HFFc6 (cell line): ENCODE measurements at places on chromosomes 7 and 10.
A peak's percentile ranks its signal among the peaks of the same experiment; 100 is the strongest.

GRCh38 chr10:126233182-126234148 lies 154.8 kb downstream of the ADAM12 start:
- no peak for DNase-seq

- DNase-seq: no peak
Measured at GRCh38 chr10:129758207-129759021, 205.7 kb downstream of the EBF3 start.

DNA sequence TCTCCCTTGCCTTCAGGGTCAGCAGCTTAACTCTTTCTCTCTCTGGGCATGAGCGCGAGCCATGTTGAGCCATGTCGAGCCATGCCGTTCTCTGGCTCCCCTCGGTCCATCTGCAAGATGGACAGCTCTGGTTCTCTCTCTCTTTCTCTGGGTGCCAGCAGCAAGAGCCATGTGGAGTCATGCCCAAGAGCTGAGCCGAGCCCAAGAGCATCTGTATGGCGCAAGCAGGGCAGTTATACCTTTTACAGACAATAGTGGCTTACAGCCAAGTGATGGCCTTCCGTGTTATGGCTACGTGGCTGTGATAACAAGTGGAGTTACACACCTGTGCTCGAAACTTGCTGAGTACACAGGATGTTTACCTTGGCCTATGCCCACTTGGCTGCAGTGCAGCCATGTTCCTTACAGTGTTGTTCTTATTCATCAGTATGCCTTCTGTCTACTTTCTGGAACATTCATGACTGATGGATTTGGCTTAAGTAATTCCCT lies 327.7 kb downstream of the GLRX3 start:
- DNase-seq: no peak

DNA sequence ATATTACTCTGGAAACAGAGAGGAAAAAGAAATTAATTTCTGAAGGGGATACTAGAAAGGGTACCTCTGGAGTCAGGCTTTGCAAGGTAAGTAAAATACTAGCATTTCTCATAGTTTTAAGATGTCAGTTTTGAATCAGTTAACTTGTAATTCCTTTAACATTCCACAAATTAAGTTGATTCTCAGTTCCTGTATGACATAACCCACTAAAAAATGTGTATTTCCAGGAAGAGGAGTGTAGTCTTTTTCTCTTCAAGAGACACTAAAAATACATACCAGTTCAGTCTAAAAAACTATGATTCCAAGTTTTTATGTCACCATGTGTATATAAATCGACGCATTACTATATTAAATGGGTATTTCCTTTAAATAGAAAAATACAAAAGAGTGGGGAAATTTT lies 113.2 kb downstream of the CDK6 start:
- peak; percentile 46 for DNase-seq

DNA sequence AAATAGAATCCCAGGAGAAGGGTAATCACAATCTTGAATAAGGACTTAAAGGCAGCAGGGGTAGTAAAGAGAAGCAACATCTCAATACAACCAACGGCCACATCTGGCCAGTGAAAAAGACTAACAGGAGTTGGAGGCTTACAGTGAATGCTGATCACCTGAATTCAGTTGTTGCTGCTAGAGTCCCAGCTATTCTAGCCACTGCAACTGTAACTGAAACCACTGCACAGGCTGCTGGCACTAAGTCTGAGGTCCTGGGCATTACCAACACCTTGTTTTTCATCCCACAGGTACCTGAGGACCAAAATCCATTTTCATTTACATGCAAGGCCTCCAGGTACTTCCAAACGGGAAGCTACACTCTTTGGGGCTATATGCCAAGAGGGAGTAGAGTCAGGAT lies 44.4 kb downstream of the TPK1 start:
- no peak for DNase-seq

DNA sequence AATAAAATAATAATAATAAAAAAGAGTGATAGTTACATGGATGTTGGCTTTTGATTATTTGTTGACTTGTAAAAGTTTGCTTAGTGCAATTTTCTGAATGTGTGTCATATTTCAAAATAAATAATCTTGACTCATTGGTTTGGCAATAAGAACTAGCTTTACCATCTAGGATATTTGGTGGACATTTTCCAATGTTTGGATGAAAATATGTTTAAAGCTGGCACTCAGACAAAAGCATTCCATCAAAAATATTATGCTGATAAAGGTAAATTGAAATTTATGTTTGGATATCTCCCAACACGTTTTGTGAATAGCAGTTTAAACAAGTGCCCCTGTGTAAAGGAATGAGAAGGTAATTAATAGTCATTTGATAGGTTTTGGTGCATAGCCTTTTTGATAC lies 62.5 kb upstream of the KCNMA1 start:
- DNase-seq: no peak

DNA sequence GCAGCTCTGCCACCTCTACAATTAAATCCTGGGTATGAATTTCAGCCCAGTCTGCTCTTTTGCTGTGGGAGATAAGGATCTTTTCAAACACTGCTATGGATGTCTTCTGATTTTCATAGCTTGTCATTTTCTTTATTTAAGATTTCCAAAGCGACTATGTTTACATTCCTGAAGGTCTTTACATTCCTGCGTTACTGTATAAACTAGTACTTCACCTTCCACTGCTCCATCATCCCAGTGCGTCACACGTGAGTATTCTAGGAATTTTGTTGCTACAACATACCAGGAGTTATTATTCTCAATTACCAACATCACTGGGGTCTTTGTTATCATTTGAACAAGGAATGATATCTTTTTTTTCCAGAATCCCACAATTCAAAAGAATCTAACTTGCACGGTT lies 944.7 kb downstream of the SORCS3 start:
- peak; percentile 0 for DNase-seq

GRCh38 chr7:37816922-37817590 lies 31.3 kb upstream of the NME8 start:
- DNase-seq: no peak

DNA sequence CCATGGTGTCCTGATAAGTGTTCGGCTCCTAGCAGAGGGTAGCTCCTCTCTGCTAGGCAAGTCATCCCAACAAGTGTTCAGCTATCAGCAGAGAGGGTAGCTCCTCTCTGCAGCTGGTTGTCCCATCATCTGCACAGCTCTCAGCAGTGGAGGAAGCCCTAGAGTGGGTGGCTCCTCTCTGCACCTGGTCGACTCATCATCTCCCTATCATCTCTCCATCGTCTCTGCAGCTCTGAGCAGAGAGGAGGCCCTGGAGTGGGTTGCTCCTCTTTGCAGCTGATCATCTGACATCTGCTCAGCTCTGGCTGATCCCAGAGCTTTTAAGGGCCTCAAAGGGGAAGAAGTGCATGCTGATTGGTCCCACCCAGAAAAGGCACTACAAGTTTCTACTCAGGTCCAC lies 199.9 kb upstream of the KMT2E start:
- no peak for DNase-seq

DNA sequence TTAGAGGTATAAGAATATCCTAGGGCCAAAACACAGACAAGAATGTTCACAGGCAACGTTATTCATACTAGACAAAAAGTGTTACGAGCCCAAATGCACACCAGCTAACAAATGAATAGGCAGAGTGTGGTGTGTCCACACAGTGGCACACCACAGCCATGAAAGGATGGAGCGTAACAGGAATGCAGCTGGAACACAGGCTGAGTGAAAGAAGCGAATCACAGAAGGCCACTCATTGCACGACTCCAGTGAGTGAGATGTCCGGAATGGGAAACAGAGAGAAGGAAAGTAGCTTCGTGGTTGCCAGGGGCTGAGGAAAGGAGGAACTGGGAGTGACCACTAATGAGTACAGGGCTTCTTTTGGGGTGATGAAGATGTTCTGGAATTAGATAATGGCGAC lies 198.8 kb downstream of the TNS3 start:
- DNase-seq: peak; percentile 60

- DNase-seq: no peak
Measured at GRCh38 chr10:28544058-28544457, 11.1 kb downstream of the WAC start.

DNA sequence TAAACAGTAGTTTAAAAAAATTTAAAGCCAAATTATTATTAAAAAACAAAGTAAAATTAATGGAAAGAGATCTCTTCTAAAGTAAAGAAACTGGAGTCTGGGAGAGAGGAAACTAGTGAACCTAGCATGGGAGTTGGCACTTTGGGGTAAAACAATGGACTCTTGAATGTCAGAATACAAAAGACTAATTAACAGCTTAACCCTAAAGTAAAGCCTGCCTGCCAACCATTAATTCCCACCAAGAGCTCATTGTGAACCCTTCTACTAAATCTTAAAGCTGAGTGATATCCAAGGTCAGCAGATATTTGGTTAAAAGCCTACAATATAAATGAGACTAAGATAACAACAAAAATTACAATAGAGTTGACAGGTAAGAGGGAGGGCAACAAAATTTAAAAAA lies 36.5 kb downstream of the KMT2C start:
- DNase-seq: no peak

GRCh38 chr10:52378124-52378523 lies 64.0 kb downstream of the DKK1 start:
- DNase-seq: no peak

DNA sequence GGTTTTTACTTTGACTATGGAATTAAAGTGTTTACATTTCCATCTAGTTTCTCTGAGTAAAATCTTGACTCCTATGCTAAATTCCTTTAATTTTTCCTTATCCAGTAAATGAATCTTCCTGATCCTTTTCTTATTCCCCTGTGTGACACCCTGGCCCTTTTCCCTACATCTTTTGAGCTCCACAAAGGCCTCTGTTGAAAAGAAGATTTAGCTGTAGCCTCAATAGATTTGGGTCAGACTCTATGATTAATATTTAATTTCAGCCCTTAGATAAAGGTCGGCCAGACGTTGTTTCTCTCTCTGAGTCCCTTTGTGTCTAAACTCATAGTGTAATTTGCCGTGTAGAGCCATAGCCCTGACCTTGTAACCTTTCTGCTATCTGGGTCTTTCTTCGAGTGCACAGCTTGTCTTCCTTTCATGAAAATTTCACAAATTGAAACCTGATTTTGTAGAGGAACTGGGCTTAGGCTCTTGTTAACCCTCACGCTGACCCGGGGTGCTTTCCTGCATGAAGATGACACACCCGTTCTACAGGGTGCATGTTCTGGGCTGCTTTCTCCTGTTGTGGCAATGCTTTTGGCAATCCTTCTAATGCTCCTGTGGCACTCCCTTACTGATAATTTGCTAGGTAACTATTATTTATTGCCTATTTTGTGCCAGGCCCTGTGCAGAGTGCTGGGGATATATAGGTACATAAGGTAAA lies 21.2 kb downstream of the LSMEM1 start:
- no peak for DNase-seq

DNA sequence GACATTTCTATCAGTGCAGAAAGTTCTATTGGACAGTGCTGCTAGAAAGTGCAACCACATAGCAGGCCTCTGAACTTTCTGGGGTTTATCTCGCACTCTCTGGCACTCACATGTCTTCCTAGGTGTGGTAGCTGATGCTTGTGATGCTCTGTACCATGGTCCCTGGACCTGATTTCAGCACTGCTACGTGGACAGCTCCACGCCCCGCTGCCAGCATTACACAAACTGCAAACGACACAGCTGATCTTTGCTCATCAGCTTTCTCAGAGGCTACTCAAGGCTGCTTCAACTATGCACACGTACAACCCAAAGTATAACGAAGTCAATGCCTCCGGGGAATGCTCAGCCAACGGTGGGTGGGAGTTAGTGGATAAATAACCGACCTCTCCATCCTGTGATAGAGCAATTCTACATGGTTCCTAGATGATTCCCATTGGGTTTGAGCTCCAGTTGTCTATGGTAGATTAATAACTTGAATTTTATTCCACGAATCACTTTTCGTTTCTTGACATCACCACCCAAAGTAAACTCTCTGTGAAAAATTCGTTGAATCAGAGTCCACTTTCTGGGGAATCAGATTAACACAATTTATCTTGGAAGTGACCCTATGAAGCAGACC lies 302.5 kb downstream of the ACTR3B start:
- no peak for DNase-seq

GRCh38 chr10:72682638-72683037 lies 9.3 kb upstream of the MCU start:
- peak; percentile 60 for DNase-seq

- DNase-seq: no peak
Measured at GRCh38 chr7:27156916-27157701, 634 bp upstream of the HOXA7 start.

- DNase-seq: no peak
Measured at GRCh38 chr10:70457759-70458305, 16.4 kb upstream of the NODAL start.

DNA sequence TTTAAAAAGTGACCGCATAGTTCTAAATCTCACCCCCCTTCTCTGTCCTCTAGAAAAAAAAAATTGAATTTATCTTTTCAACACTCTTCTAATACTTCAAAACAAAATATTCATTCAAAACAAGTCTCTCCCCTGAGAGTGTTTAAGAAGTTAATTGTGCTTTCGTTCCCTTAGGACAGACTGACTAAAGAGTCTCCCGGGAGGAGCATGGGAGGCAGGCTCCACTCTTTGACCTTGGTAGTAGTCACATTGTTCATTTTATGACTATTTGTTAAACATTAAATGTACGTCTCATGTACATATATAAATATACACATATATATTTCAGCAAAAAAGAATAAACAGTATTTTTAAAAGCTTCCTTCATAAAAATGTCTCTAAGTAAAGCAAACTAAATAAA lies 35.3 kb upstream of the SPOCK2 start:
- DNase-seq: no peak

DNA sequence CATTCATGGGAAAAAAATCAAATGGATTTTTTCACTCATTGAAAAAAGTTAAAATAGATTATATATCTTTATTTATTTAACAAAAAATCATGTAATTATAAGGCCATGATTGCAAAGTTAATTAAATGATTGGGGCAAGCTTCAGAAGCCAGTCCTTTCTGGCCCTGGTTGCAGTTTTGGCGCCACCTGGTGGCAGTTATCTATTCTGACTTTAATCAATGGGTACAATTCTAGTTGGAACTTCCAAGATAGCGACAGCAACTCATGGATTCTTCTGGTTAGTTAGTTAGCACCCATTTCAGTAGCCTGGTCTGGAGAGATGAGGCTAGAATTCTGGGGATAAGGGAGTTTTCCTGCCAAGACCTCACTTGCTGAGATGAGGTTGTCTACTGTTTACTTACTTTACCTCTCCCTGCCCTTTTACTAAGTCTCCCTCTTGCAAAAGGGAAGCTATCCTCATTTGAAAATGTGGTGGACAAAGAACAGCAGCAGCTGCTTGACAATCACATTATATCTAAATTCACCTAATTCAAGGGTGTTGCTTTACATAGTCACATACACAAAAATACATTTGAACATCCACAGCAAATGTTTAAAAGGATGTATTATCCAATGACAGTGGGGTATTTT lies 42.3 kb downstream of the NOC3L start:
- peak; percentile 33 for DNase-seq

GRCh38 chr10:60555700-60556099 lies 166.0 kb upstream of the ANK3 start:
- no peak for DNase-seq

- DNase-seq: no peak
Measured at GRCh38 chr10:24488631-24489030, 235.1 kb downstream of the ARHGAP21 start.
